NCI-H1105 (cell line): ENCODE measurements at places on chromosomes 12 and 14.
A peak's percentile ranks its signal among the peaks of the same experiment; 100 is the strongest.

DNA sequence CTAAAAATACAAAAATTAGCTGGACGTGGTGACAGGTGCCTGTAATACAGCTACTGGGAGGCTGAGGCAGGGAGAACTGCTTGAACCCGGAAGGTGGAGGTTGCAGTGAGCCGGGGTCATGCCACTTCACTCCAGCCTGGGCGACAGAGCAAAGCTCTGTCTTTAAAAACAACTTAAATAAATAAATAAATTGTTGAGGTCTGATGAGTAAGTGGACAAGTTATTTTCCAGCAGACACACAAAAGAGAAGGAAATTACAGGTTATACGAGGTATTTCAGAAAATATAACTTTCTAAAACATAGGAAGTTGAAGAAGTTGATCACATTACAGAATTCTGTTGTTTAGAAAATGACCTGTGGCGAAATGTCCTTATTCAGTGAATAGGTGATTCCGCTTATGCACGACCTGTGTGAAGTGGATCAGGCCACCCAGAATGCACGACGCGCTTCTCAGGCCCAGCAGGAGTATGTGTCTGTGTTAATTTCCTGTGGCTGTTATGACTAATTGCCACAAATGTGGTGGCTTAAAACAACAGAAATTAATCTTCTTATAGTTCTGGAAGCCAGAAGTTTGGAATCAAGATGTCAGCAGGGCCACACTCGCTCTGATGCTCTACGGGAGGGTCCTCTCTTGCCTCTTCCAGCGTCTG lies 38.1 kb downstream of the P2RX7 start:
- no peak for DNase-seq

DNA sequence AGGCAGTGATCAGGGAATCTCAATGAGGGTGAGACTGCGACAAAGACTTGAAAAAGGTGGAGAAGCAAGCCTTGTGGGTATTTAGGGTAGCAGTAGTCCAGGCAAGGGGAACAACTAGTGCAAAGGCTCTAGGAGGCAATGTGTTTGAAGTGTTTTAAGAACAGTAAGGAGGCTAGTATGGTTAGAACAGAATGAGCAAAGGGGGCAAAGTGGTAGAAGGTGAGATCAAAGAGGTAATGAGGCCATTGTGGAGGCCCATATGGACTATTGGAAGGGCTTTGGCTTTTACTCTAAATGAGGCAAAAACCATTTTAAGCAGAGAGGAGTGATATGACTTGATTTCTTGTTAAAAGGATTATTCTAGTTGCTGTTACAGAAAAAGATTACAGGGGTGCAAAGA lies 16.8 kb downstream of the HIF1A start:
- DNase-seq: no peak

GRCh38 chr12:6460751-6461371 lies 9.0 kb downstream of the TAPBPL start:
- DNase-seq: no peak

GRCh38 chr12:54959291-54960018 lies 25.1 kb downstream of the TESPA1 start:
- DNase-seq: no peak

DNA sequence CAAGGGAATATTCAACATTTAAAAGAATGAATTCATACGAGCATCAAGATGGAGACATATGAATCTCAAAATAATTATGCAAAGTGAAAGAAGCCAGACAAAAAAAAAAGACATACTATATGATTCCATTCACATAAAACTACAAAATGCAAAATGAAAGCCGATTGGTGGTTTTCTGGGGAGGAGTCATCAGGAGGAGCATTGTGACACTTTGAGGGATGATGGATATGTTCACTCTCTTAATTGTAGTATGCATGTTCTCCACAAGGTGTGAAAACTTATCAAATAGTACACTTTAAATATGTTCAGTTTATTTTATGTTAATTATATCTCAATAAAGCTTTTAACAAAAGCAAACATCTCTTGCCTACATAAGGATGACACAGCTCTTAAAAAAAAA lies 13.5 kb downstream of the OLR1 start:
- DNase-seq: no peak

GRCh38 chr14:67512463-67513310 lies 20.4 kb upstream of the PLEKHH1 start:
- DNase-seq: no peak

- no peak for DNase-seq
These were observed 41.6 kb downstream of the KCNK10 start for GRCh38 chr14:88281447-88281846.

- peak; percentile 76 for DNase-seq
These were observed 6.3 kb downstream of the DHH start for GRCh38 chr12:49088150-49088931.

- DNase-seq: no peak
These were observed 5.8 kb upstream of the ITFG2 start for GRCh38 chr12:2806700-2807099.

DNA sequence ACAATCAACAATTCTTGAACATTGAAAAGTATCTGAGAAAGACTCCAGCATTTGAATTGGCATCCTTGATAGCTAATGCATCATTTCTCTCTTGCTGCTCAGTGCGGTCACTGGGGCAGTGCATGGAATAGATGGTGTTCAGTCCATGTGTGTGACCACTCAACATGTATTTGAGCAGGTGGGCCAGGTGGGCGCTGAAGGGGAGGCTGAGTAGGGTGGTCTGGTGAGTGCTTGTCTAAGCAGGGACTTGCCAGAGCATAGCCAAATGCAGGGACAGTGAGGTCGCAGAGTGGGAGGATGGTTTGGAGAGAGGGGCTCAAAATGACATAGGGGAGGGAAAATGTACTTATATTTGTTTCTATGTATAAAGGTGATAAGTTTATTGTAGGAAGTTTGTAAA lies 409.0 kb downstream of the TMEM121 start:
- no peak for DNase-seq

- DNase-seq: no peak
These were observed 747 bp upstream of the DACT1 start for GRCh38 chr14:58637040-58637390.

- DNase-seq: no peak
These were observed 69.9 kb downstream of the RBM19 start for GRCh38 chr12:113896194-113896593.

DNA sequence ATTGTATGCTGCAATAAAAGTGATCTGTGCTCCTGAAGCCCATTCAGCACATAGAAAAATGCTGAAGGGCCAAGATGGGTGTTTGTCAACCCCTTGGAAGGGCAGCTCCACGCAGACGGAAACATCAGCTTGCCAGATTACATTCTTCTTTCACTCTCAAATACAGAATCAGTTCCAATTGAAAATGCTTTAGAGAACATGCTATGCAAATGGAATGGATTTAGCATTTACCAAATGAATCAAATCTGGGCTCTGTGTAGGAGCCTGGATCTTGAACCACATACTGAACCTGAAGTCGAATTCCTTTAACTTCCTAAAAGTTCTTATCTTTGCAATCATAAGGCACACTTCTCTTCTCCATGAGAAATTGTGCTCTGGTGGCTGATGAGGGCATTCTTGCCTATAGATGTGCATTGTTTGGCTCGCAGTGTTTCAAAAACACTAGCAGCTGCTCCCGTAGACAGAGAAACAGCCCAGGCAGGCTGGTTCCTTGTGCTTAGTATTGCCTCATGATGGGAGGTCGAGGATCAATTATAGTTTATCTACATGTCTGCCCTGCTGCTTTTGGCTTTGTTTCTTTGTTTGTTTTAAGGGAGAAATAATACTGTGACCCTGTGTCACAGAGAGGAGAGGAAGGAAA lies 489.8 kb upstream of the FLRT2 start:
- DNase-seq: no peak

GRCh38 chr14:58752771-58753201 lies 115.0 kb downstream of the DACT1 start:
- peak; percentile 78 for DNase-seq

GRCh38 chr14:32576977-32577376 lies 247.9 kb downstream of the AKAP6 start:
- DNase-seq: no peak

- DNase-seq: no peak
These were observed 158.0 kb downstream of the CAPZA3 start for GRCh38 chr12:18895946-18896345.

- no peak for DNase-seq
These were observed 56.4 kb upstream of the ATP2A2 start for GRCh38 chr12:110224379-110225304.

DNA sequence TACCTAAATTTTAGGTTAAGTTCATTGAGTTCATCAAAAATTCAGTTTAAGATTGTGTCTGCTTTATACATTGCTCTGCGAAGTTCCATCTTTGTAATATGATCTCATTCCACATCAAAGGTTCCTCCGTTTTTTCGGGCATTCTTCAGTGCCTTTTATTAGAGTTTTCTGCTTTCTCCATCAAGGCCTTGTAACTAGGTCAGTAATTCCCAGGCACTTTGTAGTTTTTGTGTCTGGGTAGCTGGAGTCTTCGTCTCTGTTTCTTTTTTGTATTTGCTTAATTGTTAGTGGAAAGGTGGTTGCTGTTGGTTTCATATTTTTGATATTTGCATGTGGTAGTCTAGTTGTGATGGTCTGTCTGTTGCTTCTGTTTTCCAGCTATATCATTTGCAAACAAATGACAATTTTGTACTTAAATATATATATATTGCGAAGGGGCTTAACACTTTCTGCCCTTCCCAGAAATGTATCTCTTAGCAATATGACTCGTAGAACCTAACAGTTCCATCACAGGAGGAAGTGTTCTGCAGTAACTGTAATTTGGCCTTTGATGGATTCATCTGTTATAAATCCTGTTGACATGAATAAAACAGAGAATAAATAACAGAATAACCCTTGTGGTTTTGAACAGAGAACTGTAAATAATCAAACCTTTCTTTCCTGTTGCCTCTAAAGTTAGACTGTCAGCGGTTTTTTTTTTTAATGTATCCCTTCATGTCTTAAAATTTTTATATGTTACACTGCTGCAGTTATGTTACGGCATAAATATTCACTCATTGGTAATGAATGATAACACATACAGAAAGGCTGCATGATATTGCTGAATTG lies 88.4 kb upstream of the DYNC1H1 start:
- no peak for DNase-seq

GRCh38 chr12:47032644-47033043 lies 46.8 kb upstream of the PCED1B start:
- DNase-seq: peak; percentile 25

- no peak for DNase-seq
These were observed 3.2 kb upstream of the TAMALIN start for GRCh38 chr12:52003591-52003990.

- no peak for DNase-seq
These were observed 84.3 kb downstream of the TMEM30B start for GRCh38 chr14:61196792-61197191.

- no peak for DNase-seq
These were observed 29.4 kb upstream of the MYF6 start for GRCh38 chr12:80677994-80678393.

DNA sequence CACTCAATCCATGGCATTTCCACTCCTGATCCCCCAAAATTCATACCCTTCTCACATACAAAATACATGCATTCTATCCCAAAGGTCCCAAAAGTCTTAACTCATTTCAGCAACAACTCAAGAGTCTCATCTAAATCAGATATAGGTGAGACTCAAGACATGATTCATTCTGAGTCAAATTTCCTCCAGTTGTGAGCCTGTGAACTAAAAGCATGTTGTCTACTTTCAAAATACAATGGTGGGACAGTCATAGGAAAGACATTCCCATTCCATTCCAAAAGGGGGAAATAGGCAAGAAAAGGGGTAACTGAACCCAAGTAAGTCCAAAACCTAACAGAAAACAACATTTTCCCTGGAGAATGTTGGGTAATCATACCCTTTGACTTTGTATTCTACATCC lies 103.3 kb downstream of the C12orf75 start:
- DNase-seq: no peak

DNA sequence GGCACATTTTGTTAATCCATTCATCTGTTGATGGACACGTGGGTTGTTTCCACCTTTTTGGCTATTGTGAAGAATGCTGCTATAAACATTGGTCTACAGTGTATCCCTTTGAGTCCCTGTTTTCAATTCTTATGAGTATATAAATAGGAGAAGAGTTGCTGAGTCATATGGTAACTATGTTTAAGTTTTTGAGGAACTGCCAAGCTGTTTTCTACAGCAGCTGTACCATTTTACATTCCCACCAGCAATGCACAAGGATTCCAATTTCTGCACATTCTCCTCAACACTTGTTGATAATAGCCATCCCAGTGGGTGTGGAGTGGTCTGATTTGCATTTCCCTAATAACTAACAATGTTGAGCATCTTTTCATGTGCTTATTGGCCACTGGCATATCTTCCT lies 6.9 kb upstream of the SVOP start:
- DNase-seq: no peak

DNA sequence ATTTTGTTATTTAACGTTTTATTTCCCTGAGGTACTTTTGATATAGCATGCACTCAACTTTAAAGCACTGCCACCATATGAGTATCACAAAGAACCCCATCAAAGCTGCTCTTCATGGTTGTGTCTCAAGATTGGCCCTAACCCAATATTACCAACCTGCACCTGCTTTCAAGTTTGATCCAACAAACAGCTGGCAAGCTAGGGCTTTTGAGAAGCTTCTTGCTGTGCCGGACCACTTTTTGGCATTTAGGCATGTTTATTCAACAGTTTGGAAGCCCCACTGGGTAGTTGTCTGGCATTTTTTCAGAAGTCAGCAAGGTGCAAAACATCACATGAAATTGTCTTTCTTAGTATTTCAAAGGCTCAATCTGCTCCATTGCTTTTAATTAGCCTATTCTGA lies 137.2 kb upstream of the PLEKHA5 start:
- DNase-seq: peak; percentile 90

DNA sequence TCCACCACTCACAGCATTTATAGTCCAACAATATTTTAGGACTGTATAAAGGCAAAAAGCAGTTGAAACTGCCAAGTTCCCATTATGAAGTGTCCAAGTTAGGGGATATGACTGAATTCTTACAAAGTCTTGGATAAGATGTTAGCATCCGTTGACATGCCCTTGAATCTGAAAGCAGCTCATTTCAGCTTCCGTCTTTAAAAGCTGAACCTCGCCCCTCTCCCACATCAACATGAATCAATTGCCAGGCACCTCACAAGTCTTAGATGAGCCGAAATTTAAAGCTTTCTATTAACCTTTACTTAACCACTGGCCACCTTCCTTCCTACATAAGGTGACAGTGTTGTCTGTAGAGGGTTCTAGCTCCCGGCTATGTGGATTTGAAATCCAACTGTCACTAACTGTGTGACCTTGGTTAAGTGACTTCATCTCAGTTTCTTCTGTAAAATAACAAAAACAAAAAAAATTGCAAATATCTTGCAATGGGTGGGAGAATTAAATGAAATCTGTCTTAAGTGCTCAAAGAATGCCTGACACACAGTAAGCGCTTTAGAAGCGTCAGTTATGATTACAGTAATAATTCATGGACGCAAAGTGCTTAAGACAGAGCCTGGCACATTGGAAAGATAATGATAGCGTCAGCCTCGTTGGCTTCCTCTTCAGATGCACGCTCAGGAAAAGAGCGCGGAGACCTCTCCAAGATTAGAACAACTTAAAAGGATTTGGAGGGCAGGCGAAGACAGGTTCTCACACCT lies 1.2 kb downstream of the PPP1CC start:
- peak; percentile 29 for DNase-seq

- no peak for DNase-seq
These were observed 140.1 kb upstream of the CPSF6 start for GRCh38 chr12:69099201-69099837.
